ENCODE measurements at places on chromosomes 3 and 15.

DNA sequence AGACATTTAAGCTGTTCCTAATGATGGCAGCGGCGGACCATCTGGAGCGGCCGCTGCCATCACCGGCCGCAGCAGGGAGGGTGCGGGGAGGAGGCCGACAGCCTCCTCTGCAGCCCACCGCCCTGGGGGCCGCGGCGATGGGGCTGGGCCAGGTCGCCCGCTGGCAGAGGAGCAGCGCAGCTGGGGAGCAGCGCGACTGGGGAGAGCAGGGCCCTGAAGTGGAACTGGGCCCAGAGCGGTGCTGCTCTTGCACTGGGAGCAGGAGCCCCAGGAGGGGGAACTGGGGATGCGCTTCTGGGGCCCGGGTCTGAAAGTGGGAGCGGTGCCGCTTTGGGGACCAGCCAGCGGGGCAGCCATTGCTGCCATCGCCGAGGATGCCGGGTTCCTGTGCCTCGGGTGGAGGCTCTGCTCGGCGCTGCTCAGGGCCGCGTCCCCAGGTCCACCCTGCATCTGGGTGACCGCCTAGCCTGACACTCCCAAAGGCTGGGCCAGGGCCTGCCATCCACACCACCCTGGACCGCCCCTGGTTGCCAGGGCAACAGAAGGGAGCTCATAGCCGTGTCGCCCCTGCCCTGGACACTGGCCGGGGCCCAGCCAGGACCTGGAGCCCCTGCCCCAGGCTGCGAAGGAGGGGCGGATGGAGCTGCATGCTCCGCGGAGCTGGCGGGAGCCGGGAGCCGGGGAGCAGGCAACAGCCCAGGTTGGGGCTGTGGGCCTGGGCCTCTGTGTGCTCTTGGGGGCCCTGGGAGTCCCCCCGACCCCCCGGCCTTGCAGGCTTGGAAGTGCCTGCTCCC is 15.5 kb upstream of the PLA2G4E start:
- no peak for DNase-seq

DNA sequence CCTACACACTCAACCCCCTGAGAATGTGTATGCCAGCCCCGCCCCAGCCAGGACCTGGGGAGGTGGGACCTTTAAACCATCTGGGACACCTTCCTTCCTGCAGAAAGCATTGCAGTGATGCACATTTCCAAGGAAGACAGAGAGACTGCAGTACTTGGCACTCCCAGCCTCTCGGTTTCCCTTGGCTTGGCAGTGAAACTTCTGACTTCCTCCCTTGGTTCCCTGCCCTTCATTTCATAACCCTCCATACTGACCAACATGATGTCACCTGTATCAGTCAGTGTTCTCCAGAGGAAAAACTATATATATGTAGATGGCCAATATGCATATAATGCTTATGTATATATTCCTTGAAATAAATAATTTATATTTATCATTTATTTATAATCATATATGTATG is 103.2 kb downstream of the SST start:
- DNase-seq, result no peak

GRCh38 chr3:149936812-149937230 is 33.9 kb downstream of the PFN2 start:
- no peak for DNase-seq

GRCh38 chr15:70483513-70483912 is 279.8 kb downstream of the UACA start:
- no peak for DNase-seq

- DNase-seq, result no peak
Observed at GRCh38 chr15:98586066-98586465, 62.3 kb upstream of the IGF1R start.

GRCh38 chr15:33234020-33234461 is 39.5 kb upstream of the FMN1 start:
- no peak for DNase-seq
